NCI-H774 (cell line): ENCODE measurements at places on chromosomes 1 and 21.
A peak's percentile ranks its signal among the peaks of the same experiment; 100 is the strongest.

GRCh38 chr1:111203681-111204200 is 3.3 kb upstream of the DENND2D start:
- DNase-seq: peak; percentile 71

GRCh38 chr1:182807907-182808306 is 18.3 kb downstream of the NPL start:
- DNase-seq: no peak

DNA sequence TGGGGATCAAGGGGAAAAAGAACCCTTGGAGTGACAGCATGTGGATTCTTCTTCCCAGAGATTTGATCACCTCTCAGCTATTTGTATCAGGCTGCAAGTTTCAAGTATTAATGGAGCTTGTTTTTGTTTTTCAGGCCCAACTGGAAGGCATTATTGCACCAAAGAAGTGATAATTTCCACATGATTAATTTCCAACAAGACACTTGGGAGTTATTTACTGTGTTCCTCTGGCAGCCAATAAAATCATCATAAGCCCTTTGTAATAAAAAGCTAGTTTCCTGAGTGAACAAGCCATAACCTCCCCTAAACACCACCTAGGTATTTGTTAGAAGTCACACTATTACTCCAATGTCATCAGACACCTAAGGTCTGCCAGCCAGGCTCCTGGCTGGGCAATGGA is 8.2 kb downstream of the DNALI1 start:
- DNase-seq: no peak

- DNase-seq: no peak
Observed at GRCh38 chr1:209102531-209102930, 481.0 kb upstream of the CAMK1G start.

GRCh38 chr21:30306884-30307283 is 13.2 kb downstream of the KRTAP26-1 start:
- DNase-seq: no peak

DNA sequence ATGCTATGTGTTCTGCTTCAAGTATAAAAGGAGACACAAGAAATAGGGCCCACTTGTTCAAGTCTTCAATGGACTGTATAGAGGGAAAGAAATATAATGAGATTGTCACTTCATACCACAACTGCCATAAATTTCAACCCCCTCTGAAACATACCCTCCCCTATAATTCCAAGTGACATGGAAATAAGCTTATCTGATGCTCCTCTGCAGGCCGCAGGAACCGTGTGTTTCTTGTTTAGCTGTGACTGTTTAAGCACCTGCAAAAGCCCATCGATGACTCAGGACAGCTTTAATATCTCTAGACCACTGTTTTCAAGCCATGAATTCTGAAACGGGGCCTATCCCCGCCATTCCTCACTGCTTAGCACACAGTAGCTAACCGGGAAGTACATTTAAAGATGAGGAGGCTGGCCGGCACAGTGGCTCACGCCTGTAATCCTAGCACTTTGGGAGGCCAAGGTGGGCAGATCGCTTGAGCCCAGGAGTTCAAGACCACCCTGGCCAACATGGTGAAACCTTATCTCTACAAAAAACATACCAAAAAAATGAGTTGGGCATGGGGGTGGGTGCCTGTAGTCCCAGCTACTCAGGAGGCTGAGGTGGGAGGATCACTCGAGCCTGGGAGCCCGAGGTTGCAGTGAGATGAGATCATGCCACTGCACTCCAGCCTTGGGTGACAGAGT is 4.2 kb downstream of the HLCS start:
- DNase-seq: no peak

DNA sequence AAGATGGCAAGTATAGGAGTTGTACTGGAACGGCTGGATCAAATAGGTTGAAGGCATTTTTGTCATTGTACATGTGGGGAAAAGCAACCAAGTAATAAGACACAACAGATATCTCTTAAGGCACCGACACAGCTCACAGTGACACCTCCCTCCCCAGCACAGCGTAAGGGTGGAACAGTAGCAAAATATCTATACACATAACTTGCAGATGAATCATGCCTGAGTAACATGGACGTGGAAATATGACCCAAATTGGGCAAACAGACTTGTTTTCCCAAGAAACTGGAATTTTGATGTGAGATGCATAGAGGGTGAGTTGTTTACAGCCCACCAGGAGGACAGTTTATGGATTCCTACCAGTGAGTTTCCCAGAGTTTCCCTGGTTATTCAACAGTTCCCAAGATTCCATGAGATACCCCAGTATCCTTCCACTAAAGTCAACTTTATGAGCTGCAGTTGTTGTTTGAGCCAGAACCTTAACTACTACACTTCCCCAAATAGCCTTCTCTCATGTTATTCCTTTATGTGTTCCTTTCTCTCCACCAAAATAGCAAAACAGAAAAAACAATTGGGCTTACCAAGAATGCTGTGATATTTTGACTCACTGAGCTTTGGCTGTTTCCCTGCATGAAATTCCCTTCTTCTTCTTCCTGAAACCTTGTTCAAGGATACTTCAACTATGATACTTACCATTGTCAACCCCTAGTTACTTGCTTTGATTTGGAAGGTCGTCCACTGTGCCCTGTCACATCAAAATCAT is 7.1 kb upstream of the DR1 start:
- DNase-seq: no peak

DNA sequence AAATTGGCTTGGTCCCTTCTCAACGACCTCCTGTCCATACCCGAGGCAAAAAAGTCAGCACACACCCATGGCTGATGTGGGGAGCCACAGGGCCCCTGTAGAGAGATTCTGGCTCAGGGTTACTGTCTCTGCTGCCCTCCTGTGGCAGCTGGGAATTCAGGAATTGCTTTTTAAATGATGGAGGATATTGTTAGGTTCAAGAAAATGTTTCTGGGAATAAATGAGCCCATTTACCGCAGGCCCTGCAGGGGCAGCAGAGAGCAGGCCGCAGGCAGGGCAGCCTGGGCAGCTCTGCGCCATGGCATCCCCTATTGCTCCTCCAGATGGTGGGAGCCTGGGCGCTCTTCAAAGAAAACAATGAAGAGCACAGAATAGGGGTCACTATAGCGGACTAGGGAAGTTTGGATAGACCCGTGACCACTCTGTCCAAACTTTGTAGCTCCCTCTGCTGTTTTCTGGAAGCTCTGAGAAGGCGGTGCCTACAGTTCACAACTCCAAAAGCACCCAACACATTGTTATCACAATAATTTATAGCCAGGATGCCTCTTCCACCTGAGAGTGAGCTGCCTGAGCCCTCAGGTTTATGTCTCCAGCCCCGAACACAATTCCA is 201.1 kb downstream of the BACH1 start:
- no peak for DNase-seq

DNA sequence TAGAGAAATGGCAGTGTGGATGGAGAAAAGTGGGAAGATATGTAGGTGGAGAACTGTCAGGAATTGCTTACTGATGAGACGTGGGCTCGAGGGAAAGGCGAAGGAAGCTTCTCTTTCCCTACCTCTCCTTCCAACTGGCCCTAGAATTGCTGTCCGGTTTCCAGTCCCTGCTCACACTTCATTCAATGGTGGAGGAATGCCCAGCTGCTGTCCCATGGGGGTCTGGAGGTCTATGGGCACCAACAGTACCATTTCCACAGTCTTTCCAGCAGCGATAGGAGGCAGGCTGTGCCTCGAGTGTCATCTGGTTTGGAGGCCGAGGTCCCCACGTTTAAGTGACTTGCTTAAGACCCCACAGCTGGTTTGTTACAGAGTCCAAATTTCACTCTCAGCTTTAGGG is 31.5 kb upstream of the CD1D start:
- no peak for DNase-seq

DNA sequence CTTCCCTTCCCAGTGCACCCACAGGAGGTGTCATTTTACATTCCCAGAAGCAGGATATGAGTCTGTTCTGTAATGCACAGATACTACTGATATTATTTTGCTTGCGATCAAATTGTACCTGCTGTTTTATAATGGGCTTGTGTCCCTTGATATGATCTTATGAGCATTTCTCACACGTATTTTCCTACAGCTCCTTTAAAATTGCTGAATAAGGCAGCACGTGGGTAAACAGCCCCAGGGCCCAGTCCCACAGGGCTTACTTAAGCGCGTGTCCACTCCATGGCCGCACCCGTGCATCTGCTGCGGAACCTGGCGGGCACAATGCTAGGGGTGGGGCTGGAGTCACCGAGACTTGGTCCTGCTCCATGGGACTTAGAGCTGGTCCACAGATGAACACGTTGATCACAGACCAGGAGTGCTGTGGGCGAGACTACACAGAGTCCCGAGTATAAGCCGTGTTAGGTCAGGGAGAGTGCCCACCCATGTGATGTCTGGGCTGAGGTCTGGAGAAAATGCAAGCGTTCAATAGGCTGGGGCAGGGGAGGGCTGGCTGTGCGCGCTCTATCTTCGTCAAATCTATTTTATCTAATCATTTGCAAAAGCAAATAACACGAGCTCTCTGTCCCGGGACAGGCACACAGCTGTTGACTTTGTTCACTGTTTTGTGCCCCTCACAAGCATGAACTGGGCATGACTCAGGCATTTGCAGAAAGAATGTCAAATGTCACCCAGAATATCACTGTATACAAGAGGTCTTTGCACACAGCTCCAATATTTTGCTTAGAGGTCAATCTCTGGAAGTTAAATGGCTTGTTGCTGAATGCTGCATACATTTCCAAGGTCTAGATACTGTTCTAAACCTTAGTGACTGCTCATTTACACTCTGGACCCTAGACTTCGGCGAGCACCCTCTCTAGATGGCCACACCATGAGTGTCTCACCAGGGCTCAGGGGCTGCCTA is 119.3 kb downstream of the CRYAA start:
- no peak for DNase-seq

DNA sequence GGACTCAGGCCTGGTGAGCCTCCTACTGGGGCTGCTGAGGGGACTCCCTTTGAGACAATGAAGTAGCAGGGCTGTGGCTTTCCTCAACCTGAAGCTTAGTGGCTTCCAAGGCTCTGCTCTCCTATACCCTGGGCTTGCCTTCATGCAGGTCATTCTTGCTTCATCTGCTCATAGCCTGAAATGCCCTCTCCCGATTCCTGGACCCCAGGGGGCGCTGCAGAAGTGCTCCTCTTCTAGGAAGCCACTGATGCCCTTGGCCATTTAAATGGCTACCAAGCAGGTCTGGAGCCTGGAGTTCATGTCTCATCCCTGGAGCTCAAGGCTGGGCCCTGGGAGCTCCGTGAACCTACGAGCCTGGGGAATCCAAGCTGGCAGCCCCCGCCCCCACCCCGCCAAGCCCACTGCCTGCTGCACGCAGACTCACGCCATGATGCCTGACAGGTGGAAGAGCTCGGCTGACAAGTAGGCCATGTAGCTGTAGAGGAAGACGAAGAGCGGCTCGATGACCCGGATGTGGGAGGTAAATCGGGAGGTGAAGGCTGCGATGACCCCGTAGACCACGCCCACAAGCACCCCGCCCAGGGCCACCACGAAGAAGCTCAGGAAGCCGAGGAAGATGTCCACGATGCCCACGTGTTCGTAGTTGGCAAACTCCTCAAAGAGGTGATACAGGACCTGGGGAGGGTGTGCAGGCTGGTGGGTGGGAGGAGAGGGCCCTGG is 45.7 kb downstream of the SLC9A1 start:
- DNase-seq: no peak

- no peak for DNase-seq
Observed at GRCh38 chr21:21241391-21241790, 243.2 kb downstream of the NCAM2 start.

- DNase-seq: no peak
Observed at GRCh38 chr1:150162582-150162861, 12.8 kb downstream of the PLEKHO1 start.

DNA sequence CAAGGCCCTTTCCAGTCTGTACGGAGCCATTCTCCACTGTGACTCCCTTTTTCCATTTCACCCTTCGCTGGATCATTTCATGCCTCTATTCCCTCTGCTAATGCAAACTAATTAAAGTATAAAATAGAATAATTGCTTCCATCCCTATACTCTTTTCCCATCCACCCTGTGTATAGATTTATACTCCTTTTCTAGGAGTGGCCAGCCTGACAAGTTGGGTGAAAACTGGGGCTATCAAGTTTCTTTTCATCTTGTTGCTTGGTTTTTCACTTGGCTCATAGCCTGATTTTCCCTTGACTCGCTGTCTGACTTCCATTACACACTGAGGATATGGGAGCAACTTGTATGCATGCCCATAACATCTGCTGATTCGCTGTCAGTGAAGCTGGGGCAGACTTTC is 107.0 kb downstream of the PLXNA2 start:
- DNase-seq: no peak

- no peak for DNase-seq
Observed at GRCh38 chr1:160405331-160405877, 5.0 kb downstream of the VANGL2 start.

DNA sequence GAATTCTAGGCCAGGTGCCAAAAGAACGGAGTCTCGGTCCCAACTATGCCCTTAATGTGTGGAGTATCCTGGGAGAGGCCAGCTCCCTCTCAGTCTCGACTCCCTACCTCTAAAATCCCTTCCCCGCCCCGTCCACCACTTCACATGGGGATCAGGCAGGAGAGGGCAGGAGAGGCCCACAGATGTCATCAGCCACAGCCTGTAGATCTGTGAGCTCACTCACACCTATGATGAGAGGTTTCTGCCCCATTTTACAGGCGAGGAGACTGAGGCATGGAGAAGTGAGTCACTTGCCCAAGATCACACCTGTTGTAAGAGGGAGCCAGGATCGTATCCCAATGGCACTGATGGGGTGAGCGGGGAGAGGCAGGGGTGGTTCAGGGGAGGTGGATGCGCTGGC is 20.4 kb upstream of the EPHA8 start:
- no peak for DNase-seq

DNA sequence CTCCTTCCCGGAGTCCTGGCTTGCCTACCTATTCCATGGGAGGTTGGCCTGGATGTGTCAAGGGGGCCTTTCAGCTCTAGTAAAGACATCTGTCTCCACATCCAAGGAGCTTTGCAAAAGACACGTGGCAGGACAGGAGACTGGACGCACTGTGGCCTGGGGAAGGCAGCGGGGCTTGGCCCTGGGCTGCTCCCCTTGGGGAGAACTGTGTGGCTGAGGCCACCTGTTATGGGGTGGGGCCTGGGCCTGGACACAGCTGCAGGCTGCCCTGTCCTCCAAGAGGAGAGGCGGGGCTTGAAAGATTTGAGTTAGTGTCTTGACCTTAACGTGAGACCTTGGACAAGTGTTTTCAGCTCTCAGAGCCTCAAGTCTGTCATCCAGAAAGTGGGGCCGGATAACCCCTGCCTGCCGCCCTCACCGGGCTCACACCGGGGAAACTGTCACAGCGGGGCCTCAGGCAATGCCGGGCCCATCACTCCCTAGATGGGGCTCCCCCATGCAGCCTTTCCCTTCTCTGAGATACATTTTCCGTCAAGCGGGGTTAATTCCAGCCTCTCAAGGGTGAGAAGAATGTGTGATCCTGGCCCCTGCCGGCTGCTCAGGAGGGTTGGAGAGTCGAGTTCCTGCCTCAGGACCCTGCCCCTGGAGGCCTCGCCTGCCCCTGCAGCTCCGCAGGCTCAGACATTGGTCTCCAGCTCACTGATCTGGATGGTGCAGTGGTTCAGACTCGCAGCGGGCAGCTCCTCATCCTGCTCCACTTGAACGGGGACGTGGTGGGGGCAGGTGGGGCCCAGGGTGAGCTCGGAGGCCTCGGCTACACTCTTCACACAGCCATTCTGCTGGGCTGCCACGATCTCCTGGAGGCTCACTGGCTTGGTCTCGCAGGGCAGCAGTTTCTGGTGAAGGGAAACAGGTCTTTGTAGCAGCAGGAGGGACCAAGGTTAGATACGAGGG is 25.6 kb downstream of the PODN start:
- DNase-seq: no peak
